ENCODE measurements at places on chromosomes 1 and 21.

DNA sequence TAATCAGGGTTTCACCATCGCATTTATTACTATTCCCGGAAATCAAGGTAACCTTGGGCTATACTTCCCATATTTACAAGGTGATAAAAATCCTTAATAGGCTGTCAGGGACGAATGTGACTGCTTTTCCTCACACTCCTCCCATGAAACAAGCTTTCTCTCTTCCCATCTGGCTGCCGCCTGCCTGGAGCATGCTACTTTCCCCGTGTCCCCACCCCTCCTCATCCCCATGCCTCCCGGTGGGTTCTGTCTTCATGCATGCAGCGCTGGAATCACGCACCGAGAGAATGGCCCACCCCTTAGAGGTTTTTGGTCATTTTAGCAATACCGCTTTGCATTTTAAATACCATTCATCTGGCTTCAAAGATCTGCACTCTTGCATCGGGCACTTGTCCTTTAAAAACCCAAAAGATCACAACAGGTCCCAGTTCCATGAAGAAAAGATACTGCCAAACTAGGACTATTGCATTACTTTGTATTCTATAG lies 339.1 kb downstream of the NTNG1 start:
- no peak for DNase-seq

- no peak for DNase-seq
Measured at GRCh38 chr1:24022581-24023361, 42.6 kb upstream of the SRSF10 start.

DNA sequence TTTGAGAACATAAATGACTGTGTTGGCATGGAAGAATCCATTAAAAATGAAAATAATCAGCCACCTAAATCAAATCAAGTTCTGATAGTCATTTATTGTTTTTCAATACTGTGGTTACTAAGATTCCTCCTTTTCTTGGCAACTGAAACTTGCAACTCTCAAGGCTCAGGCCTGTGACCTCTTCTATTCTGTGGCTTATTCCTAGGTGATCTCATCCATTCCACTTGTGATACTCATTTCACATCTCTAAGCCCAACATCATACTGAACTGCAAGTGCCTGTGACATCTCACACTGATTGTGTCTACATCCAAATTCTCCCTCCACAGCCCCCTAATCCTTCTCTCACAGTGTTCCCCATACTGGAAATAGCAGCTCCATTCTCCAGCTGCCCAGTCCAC lies 4.8 kb upstream of the ST6GALNAC5 start:
- DNase-seq, result no peak

DNA sequence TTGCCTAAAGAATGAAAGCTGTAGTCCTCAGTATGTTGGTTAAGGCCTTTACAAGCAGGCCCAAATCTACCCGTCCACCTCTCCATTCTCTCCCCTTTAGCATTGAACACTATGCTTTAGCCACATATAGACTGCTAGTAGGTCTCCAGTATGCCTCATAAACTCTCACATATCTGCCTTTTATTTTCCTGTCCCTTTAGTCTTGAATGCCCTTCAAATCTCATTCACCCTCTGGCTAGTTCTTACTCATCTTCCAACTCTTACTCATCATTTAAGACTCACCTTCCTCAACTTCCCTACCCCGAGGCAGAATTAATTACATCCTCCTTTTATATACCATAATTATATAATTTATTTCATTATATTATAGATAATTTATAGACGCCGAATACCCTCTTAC lies 78.7 kb upstream of the TSPAN2 start:
- no peak for DNase-seq

- no peak for DNase-seq
Measured at GRCh38 chr1:54318246-54318814, 87.9 kb downstream of the SSBP3 start.

DNA sequence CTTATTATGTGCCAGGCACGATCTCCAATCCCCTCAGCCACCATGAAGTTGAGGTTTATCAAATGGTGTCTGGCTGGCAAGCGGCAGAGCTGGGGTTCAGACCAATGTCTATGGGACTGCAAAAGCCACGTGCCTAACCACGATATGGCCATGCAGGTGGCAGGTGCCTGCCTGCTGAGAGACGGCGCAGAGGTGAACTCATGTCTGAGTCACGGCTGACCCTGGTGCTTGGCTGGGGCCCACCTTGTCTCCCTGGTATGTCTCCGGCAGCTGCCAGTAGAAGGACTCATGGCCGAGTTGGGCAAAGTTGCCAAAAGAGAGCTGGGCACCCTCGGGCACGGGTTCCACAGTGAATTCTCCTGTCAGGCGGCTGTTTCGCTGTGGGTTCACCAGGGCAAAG lies 59.9 kb downstream of the LDLRAD2 start:
- no peak for DNase-seq

DNA sequence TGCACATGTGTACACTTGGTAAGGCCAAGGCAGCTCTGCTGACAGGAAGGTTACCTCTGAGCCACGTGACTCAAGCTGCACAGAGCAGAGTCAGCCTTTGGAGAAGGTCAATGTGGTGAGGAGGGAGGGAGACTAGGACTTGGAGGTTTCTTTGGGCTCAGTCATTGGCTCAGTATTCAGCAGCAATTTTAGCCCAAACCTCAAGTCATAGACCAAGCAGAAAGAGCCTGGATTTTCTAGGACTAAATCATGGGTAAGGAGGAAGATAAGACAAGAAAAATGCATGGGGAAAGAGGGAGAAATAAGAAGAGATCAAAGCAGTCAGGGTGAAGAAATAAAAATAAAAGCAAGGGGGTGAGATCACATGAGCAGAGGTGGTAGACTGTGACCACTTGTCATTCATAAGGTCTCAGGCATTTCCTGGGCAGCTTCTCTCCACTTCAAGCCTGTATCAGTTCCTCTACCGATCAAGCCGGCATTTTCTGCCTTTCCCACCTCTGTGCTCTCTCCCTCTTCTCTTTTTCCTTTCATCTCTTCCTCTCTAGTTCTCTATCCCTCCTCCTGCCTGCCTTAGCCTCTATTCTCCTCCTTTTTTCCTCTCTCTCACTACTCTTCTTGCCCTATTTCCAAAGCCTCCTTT lies 51.7 kb upstream of the DUSP10 start:
- peak; percentile 47 for DNase-seq

DNA sequence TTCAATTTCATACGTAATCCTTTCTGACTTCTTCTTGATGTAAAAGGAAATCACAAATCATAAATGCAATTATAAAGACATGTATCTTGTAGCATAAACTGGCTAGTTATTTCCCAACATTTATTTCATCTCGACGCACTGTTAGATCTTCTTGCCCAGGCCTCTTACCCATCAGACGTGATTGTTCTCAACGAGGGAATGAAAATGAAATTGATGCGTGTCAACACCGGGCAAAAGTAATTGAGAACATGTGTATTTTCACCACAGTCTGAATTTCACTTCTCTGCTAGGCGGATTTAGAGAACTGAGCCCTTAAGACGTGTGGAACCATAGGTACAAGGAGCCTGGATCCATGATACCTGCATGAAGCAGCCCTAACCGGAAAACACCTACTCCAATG lies 519.7 kb downstream of the KCNT2 start:
- DNase-seq, result no peak

GRCh38 chr1:189409774-189410173 lies 1067.9 kb downstream of the BRINP3 start:
- DNase-seq, result no peak

- peak; percentile 53 for DNase-seq
Measured at GRCh38 chr1:31027693-31028526, 37.6 kb downstream of the PUM1 start.

- no peak for DNase-seq
Measured at GRCh38 chr1:54867717-54868057, 19.3 kb downstream of the DHCR24 start.

DNA sequence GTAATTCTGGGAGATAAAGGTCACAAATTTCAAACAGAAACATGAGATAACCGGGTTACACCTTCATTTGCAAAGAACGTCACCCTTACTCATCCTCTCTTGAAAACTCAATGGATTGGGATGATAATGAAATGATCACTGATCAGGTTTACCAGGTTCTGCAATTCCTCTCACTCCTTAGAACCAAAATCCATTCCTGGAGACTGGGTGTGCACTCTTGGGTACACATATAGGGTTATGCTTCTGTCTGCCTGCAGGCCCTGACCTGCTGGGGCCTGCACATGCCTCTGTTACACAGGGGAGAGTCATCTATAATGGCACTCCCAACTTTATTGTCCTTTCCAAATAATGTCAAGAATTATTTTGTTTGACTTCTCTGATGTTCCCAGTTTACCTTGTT lies 8.3 kb downstream of the SUSD4 start:
- DNase-seq, result no peak

DNA sequence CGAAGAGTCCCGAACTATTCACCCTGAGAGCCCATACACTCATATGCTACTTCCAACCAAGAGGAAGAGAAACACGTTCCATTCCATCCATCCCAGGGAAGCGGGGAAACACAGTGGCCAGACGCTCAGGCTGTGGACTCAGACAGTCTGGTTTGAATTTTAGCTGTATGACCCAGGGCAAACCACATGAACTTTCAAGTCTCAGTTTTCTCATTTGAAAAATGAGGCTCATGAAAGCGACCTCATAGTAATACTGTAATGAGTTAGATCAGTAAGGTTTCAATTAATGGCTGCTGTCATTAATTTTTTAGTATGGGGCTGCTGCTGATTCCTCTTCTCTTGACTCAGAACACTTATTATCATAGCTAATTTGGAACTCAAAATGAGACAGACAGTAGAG lies 1.5 kb downstream of the FCRL4 start:
- no peak for DNase-seq

- DNase-seq, result no peak
Measured at GRCh38 chr1:68624233-68624632, 127.4 kb upstream of the DEPDC1 start.

GRCh38 chr1:222995236-222995580 lies 147.8 kb downstream of the TLR5 start:
- peak; percentile 45 for DNase-seq

GRCh38 chr1:237383791-237384190 lies 341.8 kb downstream of the RYR2 start:
- DNase-seq, result no peak

DNA sequence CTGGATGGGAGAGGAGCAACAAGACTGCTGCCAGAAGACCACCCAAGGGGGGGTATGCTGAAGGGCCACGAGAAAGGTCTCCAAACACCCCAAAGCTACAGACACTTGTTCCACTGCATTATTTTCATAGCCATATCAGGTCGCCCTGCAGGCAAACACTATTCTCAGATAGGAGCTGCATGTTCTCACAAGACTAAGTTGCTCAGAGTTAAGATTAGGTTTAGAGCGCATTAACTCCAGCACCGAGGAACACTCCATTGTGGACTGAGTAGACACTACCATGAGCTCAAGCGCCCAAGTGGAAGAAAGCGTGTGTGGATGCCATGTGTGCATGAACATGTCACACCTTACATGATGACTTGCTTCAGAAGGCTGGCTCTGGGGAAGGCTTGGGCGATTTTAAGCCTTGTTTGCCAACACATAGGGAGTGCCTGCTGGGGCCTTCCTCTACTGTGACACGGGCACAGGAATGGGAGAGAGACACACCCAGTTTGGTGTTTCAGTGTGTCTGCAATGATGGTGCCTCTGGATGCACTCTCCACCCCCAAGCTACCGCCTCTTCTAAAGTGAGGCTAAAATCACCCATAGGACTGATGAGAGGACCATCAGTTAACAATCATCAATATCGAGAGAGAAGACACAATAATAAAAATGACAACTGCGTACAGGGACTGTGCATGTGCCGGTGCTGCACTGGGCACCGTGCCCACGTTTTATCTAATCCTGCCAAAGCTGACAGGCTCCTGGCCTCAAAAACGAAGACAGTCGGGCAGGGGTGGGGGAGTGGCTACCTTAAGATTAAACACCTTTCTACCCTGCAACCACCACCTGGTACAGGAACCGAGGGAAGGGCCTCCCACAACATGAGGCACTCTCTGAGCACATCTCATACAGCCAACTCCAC lies 34.9 kb downstream of the SSBP3 start:
- no peak for DNase-seq

GRCh38 chr1:28233264-28233606 lies 406 bp upstream of the DNAJC8 start:
- DNase-seq, result no peak

- DNase-seq, result peak; percentile 86
Measured at GRCh38 chr1:53393325-53393792, 65.5 kb upstream of the LRP8 start.

- DNase-seq, result peak; percentile 16
Measured at GRCh38 chr1:147292012-147292411, 49.5 kb downstream of the CHD1L start.

DNA sequence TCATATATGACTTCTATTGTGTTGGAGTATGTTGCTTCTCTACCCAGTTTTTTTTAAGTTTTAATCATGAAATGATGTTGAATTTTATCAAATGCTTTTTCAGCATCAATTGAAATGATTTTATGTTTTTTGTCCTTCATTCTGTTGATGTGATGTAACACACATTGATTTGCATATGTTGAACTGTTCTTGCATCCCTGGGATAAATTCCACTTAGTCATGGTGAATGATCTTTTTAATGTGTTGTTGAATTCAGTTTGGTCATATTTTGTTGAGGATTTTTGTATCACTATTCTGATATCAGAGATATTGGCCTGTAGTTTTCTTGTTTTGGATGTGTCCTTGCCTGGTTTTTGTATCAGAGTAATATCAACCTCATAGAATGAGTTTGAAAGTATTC lies 46.6 kb upstream of the CD55 start:
- peak; percentile 24 for DNase-seq

- DNase-seq, result peak; percentile 97
Measured at GRCh38 chr1:20574686-20575540, 14.0 kb upstream of the CDA start.

- DNase-seq, result no peak
Measured at GRCh38 chr1:232090816-232091215, 464.2 kb downstream of the DISC1 start.

DNA sequence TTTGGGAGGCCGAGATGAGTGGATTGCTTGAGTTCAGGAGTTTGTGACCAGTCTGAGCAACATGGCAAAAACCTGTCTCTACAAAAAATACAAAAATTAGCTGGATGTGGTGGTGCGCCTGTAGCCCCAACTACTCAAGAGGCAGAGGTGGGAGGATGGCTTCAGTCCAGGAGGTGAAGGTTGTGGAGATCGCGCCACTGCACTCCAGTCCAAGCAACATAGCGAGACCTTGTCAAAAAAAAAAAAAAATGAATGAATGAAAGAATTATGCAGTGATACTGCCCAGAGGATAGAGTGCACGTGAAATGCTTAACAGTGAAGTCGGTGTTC lies 429 bp upstream of the DPH2 start:
- DNase-seq, result no peak

GRCh38 chr1:221405146-221405545 lies 336.7 kb downstream of the DUSP10 start:
- DNase-seq, result peak; percentile 17

DNA sequence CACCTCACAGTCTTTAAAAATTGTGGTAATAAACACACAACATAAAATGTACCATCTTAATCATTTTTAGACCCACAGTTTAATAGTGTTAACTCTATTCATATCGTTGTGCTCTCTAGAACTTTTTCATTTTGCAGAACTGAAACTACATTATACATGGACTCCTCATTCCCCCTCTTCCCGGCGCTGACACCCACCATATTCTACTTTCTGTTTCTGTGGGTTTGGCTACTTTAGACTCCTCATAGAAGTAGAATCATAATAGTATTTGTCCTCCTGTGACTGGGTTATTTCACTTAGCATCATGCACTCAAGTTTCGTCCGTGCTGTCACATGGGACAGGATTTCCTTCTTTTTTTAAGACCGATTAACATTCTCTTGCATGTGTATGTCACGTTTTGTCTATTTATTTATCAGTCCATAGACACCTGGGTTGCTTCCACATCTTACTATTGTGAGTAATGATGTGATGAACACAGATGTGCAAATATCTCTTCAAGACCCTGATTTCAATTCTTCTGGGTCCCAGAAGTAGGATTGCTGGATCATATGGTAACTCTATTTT lies 62.9 kb upstream of the TMPRSS2 start:
- DNase-seq, result no peak

Measured in suppressor macrophage treated with lipopolysaccharide for 1 hour (primary cell).